ENCODE measurements at places on chromosomes 11 and 22.

DNA sequence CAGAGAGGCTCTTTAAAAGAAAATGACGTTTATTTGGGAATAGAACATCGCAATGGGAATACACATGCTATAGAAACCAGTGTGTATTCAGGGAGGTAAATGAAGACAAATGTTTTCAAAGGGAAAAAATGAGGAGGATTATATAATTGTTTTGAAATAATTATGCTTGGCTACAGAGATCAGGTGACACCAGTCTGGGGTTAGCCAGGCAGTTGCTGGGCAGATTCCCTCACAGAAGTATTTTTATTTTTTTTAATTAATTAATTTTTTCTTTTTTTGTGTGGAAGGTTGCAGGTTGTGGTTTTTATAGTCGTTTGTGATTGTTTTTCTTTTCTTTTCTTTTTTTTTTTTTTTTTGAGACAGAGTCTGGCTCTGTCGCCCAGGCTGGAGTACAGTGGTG is 5.6 kb upstream of the STARD10 start:
- DNase-seq = no peak

DNA sequence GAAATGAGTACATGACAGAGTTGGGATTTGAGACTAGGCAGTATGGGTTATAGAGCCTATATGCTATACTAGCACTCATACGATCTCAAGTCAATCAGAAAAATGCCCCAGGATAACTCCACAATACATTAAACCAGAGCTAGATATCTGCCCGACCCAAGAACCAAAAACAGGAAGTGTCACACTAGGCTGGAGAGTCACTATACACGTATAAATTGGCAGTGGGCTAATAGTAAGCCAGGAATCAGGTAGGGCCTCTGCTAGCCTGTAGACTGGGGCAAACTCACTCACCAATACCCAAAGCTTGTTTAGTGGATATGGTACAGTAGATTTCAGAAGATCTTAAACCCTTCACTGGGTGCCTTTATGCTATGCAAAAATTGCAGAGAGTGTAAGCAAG is 16.2 kb upstream of the EIF4G2 start:
- DNase-seq = no peak

DNA sequence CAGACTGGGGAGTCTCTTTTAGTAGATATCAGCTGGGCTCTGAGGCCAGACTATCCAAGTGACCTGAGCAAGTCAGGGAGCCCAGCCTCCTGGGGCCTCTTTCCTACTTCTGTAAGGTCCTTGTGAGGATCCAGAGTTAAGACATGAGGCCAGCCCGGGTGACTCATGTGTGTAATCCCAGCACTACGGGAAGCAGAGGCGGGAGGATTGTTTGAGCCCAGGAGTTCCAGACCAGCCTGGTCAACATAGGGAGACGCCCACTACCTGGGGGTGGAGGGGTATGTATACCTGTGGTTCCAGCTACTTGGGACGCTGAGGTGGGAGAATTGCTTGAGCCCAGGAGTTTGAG is 36.9 kb upstream of the POLA2 start:
- DNase-seq = no peak

- no peak for DNase-seq
These were observed 175.2 kb downstream of the MAML2 start for GRCh38 chr11:96167787-96168186.

DNA sequence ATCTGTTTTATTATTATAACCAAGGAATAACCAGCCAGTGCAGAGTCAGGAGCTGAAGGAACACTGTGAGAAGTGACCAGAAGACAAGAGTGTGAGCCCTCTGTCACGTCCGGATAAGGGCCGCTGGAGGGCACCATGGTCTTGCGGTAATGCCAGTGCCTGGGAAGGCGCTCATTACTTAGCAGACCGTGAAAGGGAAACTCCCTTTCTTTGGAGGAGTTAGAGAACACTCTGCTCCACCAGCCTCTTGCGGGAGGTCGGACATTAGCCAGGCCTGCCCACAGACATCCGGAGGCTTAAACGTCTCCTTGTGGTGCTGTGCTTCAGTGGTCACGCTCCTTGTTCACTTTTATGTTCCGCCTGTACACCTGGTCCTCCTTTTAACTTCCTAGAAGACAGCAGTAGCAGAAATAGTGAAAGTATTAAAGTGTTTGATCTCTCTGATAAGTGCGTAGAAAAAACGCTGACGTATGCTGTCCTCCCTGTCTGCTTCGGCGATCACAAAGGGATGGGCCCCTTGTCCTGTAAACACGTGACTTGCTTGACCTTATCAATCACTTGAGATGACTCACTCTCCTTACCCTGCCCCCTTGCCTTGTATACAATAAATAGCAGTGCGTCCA is 120.6 kb upstream of the LMO1 start:
- DNase-seq = no peak

DNA sequence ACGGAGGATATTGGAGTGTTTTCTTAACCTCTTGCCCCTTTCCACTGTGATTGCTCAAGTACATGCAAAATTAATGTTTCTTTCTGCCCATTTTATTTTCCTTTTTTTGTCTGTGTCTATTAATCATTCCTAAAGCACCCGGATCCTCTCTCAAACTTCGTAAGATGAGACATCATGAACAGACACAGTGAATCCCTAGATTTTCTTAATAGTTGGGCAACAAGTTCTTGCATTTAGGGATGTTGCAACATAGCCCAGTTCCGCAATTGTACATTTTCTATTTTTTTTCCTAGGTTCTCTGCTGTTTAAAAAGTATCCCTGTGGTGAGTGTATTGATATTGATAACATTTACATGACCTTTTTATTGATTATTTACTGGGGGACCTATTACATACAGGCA is 2.9 kb downstream of the FAM111A start:
- DNase-seq = no peak

GRCh38 chr11:124922831-124923230 is 3.8 kb downstream of the HEPN1 start:
- DNase-seq = no peak

DNA sequence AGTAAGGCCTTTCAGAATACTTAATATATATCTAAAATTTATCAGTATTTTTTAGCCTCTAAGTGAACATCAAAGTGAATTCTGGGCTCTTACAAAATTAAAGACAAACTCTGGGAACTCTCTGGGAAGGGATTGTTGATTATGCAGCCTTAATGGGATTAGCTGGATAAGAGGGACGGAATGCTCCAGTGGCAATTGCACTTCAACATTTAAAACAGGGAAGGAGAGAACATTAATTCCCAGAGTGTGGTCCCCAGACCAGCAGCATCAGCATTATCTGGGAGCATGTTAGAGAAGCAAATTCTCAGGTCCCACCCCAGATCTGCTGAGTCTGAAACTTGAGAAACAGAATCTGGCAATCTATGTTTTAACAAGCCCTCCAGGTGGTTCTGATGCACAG is 46.5 kb downstream of the POLD3 start:
- DNase-seq = no peak

GRCh38 chr22:47107431-47107830 is 345.0 kb downstream of the TBC1D22A start:
- no peak for DNase-seq

- no peak for DNase-seq
These were observed 66.8 kb downstream of the TSPAN18 start for GRCh38 chr11:44793350-44794090.

- no peak for DNase-seq
These were observed 37.4 kb upstream of the TPBGL start for GRCh38 chr11:75203138-75203537.

DNA sequence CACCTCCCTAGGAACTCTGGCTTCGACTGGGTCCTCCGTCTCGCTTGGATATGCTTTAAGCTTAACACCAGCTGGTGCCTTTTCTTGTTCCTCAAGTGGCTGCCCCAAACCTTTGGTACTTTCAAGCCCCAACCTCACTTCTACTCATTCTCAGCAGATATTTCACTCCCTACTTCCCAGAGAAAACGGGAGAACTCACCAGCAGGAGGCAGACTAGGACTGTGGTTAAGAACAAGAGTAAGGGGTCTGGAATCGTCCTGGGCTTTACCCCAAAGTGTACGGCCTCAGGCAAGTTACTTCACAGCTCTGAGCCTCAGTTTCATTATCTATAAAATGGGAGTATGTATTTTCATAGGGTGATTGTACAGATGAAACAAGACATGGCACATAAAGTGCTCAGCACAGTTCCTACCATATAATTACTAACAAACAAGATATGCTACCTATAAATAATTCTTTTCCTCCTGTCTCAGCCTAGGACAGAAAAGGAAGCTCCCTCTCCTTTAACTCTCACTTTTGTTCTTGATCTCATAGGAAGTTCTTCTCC is 37.8 kb downstream of the PAMR1 start:
- DNase-seq = peak; percentile 14

GRCh38 chr11:23212807-23213206 is 352.5 kb upstream of the CCDC179 start:
- no peak for DNase-seq

- DNase-seq = no peak
These were observed 252.7 kb upstream of the PITPNB start for GRCh38 chr22:28171712-28172111.

- DNase-seq = no peak
These were observed 1.5 kb downstream of the TCF20 start for GRCh38 chr22:42268852-42269410.

DNA sequence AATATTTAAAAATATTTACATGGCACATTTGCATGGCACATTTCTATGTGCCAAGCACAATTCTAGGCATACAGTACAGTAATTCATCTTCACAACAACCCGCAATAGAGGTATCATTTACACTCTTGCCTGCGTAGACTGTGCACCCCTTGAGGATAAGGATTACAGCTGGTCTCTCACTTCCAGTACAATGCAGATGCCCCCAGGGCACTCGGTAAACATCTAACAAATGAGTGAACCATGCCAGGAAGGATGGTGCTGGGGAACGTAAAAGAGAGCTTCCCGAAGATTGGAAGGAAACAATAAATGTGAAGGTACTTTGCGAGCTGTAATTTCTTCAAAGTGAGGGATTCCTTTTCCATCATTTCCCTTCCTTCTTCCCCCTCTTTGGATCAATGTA is 1.3 kb downstream of the PRPF19 start:
- DNase-seq = no peak

DNA sequence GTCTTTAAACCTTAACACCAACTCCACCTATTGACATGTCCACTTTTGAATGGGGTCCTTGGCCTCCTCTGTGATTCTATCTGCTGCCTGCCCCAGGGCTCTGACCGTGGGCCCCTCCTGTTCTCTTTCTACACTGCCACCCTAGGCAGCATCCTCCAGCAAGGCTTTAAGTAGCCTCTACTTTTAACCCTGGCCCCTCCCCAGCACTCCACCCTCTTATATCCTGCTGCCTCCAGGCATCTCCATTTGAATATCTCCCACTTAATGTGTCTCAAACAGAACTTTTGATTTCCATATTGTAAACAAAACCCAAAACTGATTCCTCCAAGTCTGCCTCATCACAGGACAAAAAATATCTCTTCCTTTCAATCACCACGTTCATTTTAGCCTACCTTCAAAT is 90.5 kb upstream of the ARHGAP32 start:
- DNase-seq = no peak

DNA sequence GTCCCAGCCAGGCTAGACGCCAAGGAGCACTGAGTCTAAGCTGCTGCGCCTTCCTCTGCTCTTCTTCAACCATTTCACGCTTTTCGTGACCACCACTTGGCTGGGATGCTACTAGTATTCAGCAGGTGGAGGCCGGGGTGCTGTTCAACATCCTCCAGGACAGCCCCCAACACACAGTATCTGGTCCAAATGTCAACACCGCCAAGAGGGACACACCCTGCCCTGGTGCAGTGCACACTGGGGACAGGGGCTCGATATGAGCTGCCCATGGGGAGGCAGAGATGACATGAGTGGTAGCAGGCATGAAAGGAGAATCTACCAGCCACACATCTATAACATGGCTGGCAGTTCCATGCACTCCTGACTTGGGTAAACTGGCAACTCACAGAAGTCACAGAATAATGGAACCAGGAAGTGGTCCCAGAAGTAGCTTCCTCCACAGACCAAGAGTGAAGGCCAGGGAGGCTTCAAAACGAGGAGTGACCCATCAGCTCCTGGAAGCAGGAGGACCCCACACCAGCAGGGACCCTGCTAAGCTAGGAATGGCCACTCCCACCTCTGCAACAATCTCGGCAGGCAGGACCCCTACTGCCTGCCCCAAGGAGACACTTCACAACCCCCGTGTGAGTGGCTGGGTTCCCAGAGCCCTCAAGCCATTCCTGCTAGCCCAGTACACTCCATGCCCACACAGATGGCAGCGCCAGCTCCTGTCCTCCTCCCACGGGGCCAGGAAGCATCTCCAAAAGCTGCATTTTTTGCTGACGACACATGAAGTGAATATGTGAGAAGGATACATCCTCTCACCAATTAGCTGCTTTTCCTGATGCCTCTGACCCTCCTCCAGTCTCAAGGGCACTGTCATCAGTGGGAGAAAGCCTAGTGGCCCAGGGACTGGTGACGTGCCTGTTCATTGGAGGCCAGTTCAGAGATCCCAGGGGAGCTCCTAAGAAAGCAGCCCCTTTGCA is 78.8 kb downstream of the DGCR2 start:
- DNase-seq = no peak

All from NCI-H1105 treated with DMSO at 0.1 percent for 48 hours (cell line).